ENCODE measurements at places on chromosomes 1 and 21.

GRCh38 chr1:40047276-40047675 lies 6.7 kb downstream of the CAP1 start:
- no peak for DNase-seq

DNA sequence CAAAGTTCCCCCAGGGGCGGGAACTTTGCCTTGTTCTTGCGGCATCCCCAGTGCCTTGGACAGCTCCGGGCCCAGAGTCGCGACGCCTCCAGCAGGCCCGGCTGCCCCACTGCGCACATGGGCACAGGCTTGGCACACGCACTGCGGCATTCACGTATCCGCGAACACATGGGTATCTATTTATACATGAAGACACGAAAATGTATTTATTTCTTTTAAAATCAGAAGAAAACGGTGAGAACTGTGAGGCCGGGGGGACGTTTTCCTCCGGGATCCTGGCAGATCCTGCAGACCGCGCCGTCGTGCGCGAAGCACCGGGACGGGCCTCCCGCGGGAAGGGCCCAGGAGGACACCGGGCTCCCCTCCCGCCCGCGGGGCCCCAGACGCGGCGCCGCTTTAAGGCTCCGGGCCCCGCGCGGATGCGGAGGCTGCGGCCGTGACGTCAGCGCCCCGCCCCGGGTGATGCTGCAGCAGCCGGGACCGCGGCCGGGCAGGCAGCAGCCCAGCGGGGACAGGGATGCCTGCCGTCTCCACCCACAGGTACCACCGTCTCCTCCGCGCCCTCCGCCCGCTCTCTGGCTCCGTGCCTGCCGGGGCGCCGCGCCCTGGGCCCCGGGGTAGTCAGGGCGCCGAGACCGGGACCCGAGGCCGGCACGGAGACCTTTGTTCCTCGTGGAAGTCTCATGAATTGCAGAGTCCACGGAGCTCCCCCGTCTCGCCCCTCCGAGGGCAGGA lies at the start of gene SLC45A1:
SLC45A1 (plus strand) TSS at position 468 of the 735 bp plus-strand sequence. CDS start 6,216 bp downstream, outside the sequence.
- peak; percentile 71 for DNase-seq

- DNase-seq = no peak
These were observed 61.7 kb downstream of the KCNN3 start for GRCh38 chr1:154808261-154808908.

GRCh38 chr1:160863061-160863773 lies 530 bp upstream of the CD244 start:
- DNase-seq = no peak

DNA sequence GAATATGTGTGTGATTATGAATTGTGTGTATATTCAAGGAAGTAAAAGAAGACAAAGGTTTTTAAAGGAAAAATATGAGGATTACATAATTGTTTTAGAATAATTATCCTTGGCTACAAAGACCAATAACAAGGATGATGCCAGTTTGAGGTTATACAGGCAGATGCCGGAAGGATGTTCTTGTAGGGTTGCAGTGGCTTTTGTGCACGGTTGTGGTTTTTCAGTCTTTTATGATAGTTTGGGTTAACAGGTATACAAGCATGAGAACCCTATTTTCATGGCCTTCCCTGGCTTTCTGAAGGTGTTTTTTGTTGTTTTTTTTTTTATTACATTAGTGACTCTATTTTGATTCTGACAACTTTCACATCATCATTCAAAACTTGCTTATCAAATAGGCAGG lies 4.9 kb downstream of the CR2 start:
- DNase-seq = no peak

DNA sequence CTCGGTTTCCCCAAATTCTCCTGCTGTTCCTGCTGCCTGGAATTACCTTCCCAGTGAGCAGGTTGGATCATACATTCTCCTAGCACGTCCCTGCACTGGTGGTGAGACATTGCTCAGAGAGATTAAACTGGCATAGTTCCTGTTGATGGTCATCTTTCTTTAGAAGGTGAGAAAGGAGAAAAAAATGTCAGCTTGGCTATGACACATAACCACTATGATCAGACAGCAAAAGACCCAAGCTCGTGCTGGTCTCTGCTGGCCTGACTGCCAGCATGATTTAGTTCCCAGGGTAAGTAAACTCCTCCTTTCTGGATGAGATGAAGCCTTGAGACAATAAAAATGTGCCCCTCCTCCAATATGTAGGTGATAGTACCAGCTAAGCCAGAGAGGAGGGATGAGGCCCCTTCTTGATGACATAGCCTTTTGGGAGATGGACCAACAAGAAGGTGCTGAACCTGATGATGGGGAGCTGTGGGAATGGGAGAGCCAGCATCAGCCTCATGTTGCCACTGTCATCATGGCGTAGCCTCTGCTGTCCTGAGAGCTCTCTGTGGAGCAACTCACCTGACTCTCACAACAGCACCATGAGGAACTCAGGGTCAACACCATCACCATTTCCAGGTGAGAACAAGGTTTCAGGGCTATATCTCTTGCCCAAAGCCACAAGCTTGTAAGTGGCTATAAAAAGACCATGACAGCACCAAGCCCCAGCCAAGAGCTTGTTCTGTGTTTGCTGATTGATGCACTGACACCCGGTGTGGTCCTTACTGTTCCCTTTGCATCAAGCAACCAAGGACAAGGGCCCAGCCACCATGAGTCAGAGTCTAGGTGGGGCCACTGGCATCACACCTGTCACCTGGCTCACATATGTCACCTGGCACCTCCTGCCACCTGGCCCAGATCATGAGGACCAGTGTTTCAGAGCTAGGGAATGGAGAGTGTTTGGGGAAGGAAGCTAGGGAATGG lies 200.0 kb downstream of the MATN1 start:
- DNase-seq = no peak

- no peak for DNase-seq
These were observed 9.9 kb upstream of the ANKRD13C start for GRCh38 chr1:70364439-70364838.

DNA sequence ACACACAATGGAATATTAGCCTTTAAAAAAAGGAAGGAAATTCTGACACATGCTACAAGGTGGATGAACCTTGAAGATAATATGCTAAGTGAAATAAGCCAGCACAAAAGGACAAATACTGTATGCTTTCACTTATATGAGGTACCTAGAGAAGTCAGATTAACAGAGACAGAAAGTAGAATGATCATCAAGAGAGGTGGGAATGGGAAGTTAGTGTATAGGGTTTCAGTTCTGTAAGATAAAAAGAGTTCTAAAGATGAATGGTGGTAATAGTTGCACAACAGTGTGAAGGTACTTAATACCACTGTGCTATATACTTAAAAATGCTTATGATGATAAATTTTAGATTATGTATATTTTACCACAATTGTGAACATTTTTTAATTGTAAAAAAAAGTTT lies 7.2 kb downstream of the RPAP2 start:
- DNase-seq = no peak

- no peak for DNase-seq
These were observed 27.4 kb upstream of the ASPM start for GRCh38 chr1:197173571-197174507.

DNA sequence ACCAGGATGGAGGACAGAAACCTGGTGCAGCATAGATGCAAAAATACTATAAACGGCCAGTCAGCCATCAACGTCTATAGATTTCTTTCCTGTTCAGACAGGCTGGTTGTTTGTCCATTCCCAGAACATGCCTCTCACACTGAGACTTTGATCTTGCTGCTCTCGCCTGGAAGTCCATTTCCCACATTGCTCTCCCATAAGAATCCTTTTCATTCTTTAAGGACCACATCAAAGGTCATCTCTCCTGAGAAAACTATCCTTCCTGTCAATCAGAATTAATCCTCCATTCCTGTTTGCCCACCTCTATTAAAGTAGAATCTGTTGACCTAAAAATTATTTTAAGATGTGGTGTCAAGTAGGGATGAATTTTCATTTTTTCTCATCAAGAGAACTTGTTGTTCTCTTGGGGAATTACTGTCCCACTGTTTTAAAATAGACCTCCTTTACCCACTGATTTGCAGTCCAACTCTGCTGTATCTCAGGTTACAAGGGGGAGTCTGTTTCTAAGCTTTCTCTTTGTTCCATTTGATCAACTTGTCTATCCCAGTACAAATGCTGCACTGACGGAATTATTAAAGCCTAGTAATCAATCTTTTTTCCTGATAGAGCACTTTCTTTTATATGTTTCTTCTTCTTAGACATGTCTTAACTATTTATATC lies 172.7 kb downstream of the PATJ start:
- DNase-seq = no peak

- no peak for DNase-seq
These were observed 182.1 kb upstream of the DMRTA2 start for GRCh38 chr1:50605186-50605875.

DNA sequence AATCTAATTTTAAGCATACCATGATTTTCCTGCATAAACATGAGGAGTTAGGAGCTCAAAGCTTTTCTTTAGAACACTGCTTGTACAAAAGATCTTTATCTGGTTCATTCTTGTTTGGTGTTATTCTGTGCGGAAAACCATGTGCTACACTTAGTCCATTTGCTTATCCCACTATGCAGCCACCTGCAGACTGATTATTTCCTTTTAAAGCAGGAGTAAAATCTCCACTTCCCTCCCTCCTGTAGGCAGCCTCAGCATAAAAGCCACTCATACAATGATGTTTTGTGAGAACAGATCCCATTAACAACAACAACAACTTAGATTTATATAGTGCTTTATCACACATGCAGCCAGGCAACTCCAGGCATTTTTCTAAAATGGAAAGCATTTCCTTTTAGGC lies 355.3 kb upstream of the NEGR1 start:
- DNase-seq = no peak

- no peak for DNase-seq
These were observed 6.2 kb downstream of the ZRANB2 start for GRCh38 chr1:71074681-71075080.

DNA sequence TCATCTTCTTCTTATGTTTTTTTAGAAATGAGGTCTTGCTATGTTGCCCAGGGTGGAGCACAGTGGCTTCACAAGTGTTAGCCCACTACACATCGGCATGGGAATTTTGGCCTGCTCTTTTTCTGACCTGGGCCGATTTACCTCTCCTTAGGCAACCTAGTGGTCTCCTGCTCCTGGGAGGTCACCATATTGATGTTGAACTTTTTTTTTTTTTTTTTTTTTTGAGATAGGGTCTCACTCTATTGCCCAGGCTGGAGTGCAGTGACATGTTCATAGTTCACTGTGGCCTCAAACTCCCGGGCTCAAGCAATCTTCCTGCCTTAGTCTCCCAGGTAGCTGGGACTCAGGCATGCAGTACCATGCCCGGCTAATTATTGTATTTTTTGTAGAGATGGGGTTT lies 7.5 kb downstream of the AK2 start:
- DNase-seq = no peak

- DNase-seq = no peak
These were observed 58.8 kb downstream of the PRKCZ start for GRCh38 chr1:2108877-2109580.

DNA sequence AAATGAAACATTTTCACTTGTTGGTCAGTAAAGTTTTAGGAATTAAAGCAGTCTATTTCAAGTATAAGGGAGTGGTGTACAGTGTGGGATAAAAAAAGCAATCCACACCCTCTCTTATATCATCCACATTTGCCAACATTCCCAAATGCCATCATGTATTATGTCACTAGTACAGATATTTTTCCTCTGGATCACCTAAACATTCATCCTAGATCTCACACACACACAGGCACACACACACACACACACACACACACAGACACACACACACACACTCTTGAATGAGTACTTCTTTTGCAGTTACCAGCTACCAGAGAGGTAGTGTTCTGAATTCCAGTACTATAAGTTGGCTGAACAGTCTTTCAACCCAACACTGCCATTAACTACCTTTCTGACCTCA lies 1369.1 kb upstream of the ADGRL4 start:
- no peak for DNase-seq

- DNase-seq = no peak
These were observed 17.0 kb upstream of the SH2D2A start for GRCh38 chr1:156833603-156834002.

- DNase-seq = no peak
These were observed 88.1 kb downstream of the COP1 start for GRCh38 chr1:176118985-176119384.

- DNase-seq = no peak
These were observed 1.6 kb upstream of the PTPN7 start for GRCh38 chr1:202162047-202162417.

DNA sequence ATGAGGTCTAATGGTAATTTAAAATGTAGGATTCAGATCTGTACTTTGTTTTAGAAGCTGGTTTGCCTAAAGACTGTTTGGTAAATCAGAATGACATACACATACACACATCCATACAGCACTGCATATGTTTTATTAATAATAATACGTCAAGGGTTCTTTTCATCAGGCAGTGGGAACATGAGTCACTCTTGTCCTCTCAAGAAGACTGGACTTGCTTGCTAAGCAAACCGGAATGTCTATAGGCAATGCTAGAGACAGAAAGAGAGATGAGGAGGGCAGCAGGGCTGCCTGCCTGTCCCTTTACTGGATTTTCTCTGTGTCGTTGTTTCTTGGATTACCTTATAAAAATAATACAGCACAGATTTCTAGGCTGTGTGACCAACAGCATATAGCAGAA lies 119.1 kb upstream of the GALNT2 start:
- DNase-seq = no peak

DNA sequence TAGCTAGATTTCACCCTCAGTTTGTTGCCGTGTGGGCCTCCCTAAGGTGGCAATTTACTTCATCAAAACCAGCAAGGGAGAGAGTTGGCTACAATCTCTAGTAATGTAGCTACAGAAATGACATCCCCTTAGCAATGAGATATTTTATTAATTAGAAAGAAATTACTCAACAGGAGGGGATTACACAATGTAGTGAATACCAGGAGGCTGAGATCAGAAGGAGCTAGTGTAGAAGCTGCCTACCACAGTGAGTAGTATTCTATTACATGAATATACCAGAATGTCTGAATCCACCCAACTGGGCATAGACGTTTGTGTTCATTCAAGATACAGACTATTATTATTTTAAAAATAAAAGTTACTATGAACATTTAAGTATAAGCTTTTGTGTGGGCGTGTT lies 868.2 kb upstream of the CXADR start:
- DNase-seq = no peak

DNA sequence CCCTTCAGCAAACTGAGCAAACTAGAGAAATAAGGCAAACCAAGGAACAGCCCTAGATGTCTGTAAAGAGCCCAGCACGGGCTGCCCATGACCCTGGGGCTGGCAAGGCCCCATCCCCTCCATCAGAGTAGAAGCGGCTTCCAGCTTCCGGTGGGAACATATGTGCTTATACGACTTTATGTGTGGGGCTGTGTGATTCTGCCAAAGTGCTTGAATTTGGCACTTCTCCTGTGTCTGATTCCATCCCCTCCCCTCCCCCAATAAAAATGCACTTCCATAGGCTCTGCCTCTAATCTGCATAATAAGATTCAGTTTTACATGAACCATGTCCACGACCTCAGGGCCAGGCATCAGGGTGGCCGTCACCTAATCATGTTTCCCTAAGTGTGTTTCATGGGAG lies 236.6 kb downstream of the DSCAM start:
- no peak for DNase-seq

- no peak for DNase-seq
These were observed 55.3 kb upstream of the KCND3 start for GRCh38 chr1:112044745-112045144.

GRCh38 chr1:37817481-37817880 lies 9.5 kb upstream of the YRDC start:
- DNase-seq = no peak

Data from activated effector memory CD4-positive, alpha-beta T cell treated with Interleukin-2 at 50 U/mL for 16 hours (primary cell).